AG08395 (cell line): ENCODE measurements at places on chromosomes 13 and 19.

- DNase-seq, result no peak
Observed at GRCh38 chr19:41408256-41408655, 10.6 kb downstream of the BCKDHA start.

DNA sequence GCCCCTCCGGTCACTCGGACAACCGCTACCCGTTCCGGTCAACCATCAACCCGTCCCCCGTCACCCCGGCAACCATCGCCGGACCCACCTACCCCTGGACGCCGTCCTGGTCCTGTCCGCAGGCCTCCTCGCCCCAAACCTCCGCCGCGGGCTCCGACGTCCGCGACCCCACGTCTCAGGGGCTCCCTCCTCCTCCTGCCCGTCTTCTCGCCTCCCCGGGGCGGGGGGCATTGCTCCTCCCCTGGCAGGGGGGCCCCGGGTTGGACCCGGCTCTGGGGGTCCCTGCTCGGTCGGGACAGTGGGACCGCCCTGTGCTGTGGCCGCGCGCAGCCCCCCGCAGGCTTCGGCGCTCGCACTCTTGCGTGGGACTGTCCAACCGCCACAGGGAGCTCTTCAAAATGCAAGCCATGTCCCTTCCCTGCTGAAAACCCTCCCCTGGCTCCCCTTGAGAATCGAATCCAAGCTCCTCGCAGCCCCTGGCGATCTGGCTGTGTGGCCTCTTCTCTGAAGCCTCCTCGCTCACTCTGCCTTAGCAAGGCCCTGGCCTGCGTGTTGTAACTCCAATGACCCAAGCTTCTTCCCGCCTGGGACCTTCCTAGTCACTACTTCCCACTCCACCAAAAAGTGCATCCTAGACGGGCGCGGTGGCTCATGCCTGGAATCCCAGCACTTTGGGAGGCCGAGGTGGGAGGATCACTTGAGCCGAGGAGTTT, 8.4 kb downstream of the EPHX3 start:
- no peak for DNase-seq

GRCh38 chr19:15101479-15102082, 5.6 kb upstream of the SYDE1 start:
- DNase-seq, result no peak

DNA sequence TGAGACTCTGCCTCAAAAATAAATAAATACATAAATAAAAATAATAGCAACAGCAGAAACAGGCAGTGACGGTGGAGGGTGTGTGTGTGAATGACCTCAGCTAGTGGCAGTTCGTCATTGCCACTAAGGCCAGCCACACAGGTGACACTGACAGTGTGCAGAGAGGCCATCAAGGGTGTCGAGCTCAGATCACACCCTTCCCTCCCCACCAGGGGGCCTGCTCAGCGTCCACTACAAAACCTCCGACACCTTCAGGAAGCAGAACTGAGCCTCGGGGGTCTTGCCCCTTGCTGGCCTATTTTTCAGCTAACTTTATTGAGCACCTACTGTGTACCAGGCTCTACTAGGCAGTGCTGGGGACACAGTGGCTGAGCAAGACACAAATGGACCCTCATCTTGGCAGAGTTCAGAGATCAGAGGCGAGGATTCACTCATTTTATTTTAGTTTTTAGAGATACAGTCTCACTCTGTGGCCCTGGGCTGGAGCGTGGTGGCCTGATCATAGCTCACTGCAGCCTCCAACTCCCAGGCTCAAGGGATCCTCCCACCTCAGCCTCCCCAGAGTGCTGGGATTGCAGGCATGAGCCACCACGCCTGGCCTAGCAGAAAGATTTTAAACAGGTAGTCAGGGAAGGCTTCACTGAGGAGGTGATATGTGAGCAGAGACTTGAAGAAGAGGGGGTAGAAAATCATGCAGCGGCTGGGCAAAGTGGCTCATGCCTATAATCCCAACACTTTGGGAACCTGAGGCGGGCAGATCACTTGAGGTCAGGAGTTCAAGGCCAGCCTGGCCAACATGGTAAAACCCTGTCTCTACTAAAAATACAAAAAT, 30.3 kb upstream of the SEMA6B start:
- DNase-seq, result no peak

- DNase-seq, result no peak
Observed at GRCh38 chr13:77563111-77563510, 27.6 kb downstream of the SCEL start.

DNA sequence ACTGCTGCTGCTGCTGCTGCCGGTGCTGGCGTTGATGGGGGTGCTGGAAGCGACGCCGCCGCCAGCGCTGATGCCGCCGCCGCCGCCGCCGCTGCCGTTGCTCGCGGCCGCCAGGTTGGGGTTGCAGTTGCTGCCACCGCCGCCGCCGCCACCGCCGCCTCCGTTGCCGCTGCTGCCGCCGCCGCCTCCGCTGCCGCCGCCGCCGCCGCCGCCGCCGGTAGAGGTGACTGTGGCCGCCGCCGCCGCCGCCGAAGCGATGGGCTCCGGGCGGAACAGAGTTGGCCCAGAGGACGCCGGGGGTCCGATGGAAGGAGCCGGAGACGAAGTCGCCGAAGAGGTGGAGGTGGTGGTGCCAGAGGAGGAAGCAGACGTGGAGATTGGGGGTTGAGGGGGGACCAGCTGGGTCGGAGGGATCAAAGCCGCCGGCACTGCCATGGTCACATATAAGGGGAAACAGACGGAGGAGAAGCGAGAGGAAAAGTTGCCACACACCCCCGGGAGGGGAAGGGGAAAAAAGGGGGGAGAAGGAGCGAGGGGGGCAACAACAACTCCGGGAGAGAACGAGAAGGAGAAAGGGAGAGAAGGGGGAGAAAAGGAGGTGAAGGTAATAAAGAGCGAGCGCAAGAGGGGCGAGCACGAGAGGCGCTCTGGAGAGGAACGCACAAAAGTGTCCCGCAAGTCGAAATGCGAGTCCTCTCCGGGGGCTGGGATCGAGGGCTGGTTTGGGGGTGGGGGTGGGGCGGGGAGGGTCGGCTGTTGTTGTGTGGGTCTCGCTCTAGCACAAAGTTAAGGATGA, 471 bp downstream of the DACH1 start:
- peak; percentile 5 for DNase-seq

- DNase-seq, result peak; percentile 21
Observed at GRCh38 chr13:31521435-31521834, 217.9 kb upstream of the RXFP2 start.

GRCh38 chr13:73090116-73090822, 31.5 kb downstream of the KLF5 start:
- DNase-seq, result peak; percentile 62

- no peak for DNase-seq
Observed at GRCh38 chr13:110291286-110291685, 15.7 kb downstream of the COL4A1 start.

GRCh38 chr13:59782696-59783095, 381.0 kb downstream of the DIAPH3 start:
- no peak for DNase-seq

- DNase-seq, result no peak
Observed at GRCh38 chr13:40113643-40114304, 458.3 kb downstream of the COG6 start.

GRCh38 chr13:39461685-39462266, 141.2 kb downstream of the LHFPL6 start:
- DNase-seq, result no peak

DNA sequence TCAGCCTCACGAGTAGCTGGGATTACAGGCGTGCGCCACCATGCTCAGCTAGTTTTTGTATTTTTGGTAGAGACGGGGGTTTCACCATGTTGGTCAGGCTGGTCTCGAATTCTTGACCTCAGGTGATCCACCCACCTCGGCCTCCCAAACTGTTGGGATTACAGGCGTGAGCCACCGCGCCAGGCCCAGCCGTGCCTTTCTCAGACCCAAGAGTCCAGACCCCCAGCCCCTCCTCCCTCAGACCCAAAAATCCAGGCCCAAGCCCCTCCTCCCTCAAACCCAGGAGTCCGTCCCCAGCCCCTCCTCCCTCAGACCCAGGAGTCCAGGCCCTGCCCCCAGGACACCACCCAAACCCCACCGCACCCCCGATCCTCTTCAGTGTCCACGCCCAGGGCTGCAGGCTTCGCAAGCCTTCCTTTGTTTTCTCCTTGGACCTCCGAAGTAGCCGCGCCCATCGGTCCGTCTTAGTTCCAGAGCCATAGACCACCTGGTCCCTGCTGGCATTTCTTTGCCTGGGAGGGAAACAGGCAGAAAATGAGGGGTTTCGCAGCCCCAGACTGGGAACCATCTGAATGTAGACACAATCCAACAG, 3.7 kb downstream of the TMC4 start:
- no peak for DNase-seq

DNA sequence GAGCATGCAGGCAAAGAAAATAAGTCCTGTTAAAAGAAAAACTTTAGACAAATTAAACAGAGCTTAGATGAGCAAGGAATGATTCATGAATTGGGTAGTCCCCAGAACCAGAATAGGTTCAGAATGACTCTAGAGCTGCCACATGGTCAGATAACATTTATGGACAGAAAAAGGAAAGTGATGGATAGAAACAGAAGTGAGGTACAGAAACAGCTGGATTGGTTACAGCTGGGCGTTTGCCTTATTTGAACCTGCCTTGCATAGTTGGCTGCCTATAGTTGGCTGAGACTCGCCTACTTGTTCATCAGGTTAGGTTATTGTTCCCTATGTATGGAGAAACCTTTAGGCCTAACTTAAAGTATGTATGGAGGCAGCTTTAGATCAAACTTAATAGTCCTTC, 35.4 kb downstream of the WDFY2 start:
- DNase-seq, result peak; percentile 37

DNA sequence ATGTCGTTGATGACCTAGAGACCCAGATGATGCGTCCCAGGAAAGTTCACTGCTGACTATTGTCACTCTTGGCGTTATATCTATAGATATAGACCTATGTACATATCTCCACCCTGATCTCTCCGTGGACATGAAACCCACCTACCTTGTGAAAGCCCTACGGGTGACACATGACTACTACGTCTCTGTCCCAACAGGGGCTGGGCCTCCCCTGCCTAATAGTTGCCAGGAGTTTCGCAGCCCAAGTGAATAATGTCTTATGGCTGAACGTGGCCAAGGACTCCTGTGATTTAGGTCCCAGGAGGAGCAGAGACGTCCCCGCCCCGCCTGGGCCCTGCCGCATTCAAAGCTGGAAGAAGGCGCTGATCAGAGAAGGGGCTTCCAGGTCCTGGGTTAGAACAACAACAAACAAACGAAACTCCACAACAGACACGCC, 4.9 kb upstream of the POU4F1 start:
- DNase-seq, result no peak

DNA sequence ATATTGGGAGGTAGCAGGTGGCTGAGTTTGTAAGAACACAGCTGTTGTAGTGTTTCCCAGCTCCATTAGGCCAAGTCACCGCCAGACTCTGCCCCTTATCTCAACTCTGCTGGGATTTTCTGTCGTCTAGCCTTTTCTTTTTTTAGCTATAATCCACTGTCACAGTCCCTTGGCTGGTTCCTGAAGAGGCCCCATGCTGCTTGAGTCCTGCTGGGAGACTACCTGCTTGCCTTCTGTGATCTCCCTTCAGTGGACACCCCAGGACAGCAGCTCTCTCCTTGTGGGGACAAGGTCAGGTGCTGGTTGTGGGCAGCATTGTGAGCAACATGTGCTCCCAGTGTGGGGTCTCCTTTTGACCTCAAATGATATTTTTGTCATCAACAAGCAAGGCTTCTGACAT, 195.0 kb upstream of the ATXN8OS start:
- DNase-seq, result no peak

DNA sequence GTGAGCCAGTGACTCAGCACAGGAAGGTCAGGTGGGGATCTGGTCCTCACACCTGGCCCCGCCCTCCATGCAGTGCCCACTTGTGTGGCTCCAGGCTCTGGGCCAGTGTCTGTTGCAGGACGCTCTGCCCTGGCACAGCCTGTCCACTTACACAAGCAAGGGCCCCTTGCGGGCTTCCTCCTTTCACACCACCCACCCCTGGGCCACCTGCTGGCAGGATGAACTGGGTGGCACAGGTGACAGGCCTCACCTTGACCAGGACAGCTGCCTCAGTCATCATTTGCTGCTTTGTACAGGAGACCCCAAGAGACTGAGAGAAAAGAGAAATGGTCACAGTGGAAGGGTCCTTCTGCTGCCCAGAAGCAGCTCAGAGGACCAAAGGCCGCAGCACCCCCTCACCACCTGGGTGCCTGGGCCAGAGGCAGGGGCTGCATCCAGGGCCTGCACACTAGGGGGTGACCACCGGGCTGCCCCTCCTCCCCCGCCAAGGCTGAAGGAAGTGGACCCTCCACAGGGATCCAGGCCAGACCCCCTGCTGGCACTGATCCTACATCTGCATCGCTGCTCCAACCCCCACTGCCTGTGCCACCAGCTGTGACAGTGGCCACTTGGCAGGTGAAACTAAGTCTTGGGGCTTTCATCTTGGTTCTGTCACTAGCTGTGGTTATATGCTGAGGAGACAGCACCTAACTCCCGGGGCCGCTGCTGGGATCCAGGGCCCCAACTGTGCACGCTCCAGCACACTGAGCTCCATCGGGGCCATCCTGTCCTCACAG, 110.3 kb downstream of the TUBA3C start:
- no peak for DNase-seq

DNA sequence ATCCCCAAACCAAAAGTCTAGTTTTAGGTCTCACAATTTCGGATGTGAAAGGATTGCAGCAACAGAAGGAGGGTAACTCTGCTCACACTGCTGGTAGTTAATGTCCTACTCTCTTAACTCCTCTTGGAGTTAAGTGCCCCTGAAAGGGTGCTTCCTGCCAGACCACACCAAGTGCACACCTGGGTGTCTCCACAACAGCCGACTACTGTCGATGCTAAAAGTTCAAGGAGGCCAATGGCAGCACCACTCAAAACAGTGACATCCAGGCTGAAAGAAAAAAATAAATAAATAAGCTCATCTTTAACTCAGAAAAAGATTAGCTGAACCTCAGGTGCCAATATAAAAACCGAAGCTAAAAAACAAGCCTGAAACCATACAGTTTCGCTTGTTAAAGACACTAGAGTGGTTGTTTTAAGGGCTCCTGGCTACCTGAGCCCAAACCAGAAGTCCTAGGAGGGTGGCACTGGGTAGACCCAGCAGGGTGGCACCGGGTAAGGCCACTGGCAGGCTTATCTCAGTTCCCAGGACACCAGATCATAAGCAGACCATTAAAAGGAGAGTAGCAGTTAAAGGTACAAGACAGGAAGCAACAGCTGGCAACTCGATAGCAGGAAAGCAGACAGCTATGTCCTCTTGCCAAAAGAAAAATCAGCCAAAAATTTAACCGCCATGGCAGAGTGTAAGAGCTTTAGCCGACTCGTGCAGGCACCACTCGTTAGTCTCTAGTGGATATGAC, 39.3 kb downstream of the BRD4 start:
- DNase-seq, result no peak

GRCh38 chr13:46012404-46012803, 40.1 kb downstream of the ZC3H13 start:
- no peak for DNase-seq

GRCh38 chr13:99231721-99232120, 26.5 kb downstream of the GPR18 start:
- DNase-seq, result no peak

- no peak for DNase-seq
Observed at GRCh38 chr19:17678836-17679235, 9.3 kb downstream of the UNC13A start.
